ENCODE measurements at places on chromosomes 5 and 9.

GRCh38 chr9:90821697-90822096, 20.1 kb downstream of the SYK start:
- no peak for DNase-seq

DNA sequence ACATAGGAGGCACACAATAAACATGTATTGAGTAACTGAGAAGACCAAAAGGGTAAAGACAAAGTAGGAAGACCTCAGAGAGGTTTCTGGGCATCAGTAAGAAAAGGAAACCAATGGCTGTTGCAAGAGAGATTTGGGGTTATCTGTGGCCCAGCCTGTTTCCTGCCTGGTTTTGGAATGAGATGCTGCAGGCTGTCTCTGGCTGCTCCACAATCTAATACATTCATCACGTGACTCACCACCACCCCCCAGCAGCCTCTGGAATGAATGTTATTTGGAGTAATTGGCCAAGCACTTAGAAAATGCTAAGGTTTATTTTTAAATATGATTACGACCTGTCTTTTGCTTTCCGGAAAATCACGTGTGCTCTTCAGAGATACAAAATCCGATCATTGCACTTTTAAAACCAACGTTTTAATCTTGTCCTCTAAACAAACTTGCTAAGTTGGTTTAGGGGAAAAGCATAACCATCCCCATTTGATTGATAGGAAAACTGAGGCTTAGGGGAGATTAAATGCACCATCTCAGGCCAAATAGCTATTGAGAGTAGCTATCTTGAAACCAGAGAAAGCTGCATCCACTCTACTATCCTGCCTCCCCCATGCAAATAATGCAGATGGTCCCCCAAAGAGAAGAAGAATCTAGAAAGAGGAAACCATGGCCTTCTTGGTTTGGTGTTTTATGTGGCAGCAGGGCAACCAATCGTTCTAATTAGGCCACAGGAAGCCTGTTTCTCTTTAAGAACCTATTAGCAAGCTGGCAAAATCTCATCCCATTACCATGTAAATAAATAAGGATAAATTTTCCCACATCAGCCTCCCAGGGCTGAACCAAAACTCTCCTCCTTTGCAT, 151.8 kb upstream of the ADRA1B start:
- peak; percentile 96 for DNase-seq

- peak; percentile 93 for DNase-seq
These were observed 125.1 kb upstream of the SGCD start for GRCh38 chr5:156201788-156202403.

DNA sequence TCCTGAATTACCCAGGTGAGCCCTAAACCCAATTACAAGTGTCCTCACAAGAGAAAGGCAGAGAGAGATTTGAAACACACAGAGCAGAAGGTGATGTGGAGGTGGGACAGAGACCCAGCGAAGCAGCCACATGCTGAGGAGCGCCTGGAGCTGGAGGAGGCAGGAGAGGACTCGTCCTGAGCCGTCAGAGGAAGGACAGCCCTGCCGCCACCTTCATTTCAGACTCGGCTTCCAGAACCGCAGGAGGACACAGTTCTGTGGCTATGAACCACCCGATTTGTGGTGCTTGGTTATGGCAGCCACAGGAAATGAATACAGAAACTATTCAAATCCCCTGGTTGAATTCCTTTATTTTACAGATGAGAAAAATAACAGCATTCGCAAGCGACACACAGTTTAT, 16.4 kb upstream of the FBP1 start:
- no peak for DNase-seq

DNA sequence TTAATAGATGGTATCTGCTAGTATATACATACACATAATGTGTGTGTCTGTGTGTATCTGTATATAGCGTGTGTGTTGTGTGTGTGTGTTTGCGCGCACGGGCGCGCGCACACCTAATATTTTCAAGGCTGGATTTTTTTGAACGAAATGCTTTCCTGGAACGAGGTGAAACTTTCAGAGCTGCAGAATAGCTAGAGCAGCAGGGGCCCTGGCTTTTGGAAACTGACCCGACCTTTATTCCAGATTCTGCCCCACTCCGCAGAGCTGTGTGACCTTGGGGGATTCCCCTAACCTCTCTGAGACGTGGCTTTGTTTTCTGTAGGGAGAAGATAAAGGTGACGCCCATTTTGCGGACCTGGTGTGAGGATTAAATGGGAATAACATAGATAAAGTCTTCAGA, 757 bp downstream of the FXN start:
- no peak for DNase-seq

DNA sequence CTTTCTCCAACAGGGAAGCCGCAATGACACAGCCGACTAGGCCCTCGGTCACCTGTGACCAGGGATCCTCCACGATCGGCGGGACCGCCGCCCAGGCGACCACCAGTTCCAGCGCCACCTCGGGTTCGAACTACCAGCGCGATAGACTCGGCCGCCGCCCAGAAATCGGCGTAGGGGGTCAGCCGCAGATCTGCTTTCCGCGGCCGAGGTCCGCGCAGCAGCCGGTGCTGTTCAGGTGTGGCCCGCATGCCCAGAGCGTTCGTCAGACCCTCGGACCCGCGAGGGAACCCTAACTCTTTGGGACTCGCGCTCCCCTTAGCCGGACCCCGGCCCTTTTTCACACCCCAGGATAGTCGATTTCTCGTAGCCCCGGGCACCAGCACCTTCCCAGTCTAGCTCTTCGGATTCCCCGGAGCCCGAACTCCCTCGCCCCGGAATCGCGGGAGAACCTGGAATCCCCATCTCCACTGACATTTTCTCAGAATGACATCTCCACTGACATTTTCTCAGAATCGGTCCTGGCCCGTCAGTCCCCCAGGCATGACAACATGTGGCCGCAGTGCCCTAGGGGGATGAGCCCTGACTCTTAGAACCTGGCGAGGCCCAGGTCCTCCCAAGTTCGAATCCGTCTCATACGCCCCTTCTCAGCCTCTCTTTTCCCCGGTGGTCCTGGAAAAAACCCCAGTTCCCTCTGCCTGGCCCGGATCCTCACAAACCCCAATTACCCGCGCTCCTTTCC, 428 bp downstream of the C5orf52 start:
- DNase-seq = no peak

GRCh38 chr5:17365811-17366138, 132.3 kb upstream of the TAF11L2 start:
- DNase-seq = no peak

DNA sequence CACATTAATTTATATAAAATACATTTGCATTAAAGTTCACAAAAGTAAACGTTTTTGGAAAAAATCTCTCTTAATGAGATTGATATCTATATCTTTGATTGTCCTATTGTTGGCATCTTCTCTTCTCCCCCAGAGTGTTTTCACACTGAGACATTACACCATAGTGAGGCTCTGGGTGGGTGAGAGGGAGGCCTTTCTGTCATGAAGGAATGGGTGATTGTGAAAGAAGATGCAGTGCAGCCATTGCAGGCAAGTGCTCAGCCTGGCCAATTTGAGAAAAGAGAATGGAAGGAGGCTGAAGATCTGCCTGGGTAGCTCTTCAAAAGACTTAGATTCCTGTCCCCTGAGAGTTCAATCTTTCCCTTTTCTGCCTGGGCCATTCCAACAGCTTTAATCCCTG, 140.8 kb downstream of the SLC12A2 start:
- DNase-seq = no peak

DNA sequence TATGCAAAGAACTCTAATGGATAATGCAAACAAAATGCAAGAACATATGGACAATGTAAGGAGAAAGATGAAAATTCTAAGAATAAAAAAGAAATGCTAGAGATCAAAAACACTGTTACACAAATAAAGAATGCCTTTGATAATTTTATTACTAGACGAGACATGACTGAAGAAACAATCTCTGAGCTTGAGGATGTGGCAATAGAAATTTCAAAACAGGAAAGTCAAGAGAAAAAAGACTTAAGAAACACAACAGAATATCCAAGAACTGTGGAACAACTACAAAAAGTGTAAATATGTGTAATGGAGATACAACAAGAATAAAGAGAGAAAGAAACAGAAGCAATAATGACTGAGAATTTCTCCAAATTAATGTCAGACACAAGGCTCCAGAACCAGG, 140.5 kb upstream of the ACOT12 start:
- no peak for DNase-seq

DNA sequence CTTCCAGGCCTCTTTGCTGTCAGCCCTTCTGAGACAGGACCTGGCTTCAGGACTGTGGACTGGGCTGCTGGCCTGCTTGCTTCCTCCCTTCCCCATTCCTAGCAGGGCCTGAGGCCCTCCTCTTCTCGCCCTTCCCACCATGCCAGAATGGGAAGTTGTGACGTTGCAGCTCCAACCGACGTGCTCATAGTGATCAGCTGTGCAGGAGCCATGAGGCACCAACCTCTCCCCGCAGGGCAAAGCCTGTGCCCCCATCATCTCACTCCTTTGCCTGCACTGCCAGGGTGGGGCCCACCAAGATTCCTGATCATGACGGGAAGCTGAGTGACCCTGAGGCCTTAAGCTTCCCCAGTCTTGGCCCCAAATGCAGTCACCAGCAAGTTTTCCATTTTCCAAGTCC, 45.1 kb upstream of the GARNL3 start:
- DNase-seq = no peak

GRCh38 chr9:91628892-91629291, 205.3 kb upstream of the NFIL3 start:
- no peak for DNase-seq

- DNase-seq = no peak
These were observed 28.9 kb downstream of the FAM151B start for GRCh38 chr5:80516826-80517225.

DNA sequence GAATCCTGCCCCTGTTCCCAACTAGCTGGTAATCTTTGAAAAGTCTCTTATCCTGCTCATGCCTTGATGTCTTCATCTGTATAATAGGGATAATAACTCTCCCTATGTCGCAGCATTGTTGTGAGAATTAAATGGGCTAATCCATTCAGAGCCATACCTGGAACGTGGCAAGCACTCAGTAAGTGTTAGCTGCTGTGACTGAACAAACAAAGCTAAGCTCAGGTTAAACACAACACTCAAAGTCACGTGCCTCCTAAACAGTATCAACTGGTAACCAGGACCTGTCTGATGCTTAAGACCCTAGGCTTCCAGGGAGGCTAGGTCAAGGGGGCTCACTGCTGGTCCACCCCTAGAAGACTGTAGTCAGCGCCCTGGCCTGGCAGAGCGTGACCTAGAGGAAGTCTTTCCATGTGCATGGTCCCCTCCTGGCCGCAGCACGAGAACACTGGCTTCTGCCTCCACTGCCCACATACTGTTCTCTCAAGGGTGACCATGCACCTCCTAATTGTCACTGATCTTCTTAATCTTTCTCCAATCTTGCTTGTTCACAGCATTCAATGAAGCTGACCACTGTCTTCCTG, 211.1 kb downstream of the TTLL11 start:
- DNase-seq = no peak

DNA sequence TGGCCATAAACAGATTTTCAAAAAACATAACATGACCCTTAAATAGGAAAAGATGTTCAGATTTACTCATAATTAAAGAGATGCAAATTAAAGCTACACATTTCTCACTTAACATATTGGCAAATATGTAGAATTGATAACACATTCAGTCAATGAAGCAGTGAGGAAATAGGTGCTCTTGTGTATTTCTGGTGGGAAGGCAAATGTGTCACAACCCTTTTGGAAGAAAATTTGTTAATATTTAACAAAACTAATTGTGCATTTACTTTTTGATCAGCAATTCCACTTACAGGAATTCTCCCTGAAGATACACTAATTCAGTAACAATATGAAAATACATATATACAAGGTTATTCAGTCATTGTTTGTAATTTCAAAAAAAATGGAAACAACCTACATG, 68.1 kb downstream of the FBXW11 start:
- no peak for DNase-seq

GRCh38 chr5:160451281-160451680, 29.6 kb downstream of the PTTG1 start:
- DNase-seq = no peak

DNA sequence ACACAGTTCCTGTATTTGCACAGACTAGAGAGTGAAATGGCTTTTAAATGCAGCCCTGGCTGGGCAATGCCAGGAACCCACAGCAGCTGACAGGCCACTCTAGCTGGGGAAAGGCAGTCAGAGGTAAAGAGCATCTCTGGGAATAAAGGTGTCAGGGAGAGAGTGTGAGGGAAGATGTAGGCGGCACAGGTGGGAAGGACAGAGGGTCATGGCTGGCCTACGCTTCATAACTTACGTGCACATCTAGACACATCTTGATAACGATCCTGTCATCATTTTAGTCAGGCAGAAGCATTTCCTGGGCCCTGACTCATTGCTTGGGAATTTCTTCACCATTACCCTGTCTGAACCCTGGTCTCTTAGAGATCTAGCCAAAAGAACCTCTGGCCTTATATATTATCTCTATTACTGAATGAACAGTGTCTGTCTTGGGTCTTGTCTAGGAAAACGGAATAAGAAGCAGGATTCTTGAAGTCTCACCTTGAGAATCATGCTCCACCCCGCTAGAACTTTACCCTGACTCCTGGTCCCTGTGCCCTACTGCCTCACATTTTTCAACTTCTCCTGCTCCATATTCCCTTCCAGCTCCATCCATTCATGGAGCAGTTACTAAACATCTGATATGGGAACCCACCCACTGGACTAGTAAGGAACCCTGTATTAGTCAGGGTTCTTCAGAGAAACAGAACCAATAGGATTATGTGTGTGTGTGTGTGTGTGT, 106.4 kb upstream of the ELL2 start:
- DNase-seq = peak; percentile 90

- no peak for DNase-seq
These were observed 21.8 kb downstream of the CTNNA1 start for GRCh38 chr5:138775034-138775433.

- no peak for DNase-seq
These were observed 289.6 kb upstream of the SGCD start for GRCh38 chr5:156037151-156037909.
